ENCODE measurements at places on chromosomes 3 and 15.

DNA sequence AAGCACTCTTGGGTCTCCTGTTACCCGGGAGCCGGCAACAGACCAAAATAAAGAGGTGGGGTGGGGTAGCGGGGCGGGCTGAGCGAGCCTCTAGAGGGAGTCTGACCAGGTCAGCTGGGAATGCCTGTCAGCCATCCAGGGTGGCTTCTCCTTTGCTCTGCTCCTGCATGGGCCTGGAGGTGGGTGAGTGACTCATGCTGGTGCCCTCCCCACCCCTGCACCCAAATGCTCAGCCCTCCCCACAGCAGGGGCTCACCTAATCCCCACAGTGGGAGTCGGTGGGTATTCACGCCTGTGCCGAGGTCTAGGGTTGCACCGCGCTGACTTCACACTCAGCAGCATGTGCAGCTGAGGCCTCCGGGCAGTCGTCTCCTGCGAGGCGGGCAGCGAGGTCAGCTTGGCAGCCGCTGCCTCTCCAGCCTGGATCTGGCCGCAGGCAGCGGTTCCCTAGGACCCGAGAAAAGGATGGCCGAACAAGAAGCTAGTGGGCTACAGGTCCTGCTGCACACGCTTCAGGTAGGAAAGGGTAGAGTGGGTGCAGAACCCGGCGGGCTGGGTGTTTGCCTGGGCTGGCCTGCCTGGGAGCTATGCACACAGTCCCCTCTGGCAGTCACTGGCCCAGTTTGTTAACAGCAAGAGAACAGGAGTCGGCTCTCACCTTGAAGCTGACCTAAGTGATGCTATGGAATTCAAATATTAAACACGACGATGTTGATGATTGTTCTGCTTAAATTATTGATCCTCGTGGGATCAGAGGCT lies at the start of gene AGBL1:
AGBL1 (plus strand) TSS at position 364 of the 759 bp plus-strand sequence.
- DNase-seq, result no peak

GRCh38 chr3:143814443-143814889 lies 33.8 kb downstream of the SLC9A9 start:
- DNase-seq, result no peak

- no peak for DNase-seq
Observed at GRCh38 chr3:32302601-32303398, 64.3 kb downstream of the CMTM8 start.

DNA sequence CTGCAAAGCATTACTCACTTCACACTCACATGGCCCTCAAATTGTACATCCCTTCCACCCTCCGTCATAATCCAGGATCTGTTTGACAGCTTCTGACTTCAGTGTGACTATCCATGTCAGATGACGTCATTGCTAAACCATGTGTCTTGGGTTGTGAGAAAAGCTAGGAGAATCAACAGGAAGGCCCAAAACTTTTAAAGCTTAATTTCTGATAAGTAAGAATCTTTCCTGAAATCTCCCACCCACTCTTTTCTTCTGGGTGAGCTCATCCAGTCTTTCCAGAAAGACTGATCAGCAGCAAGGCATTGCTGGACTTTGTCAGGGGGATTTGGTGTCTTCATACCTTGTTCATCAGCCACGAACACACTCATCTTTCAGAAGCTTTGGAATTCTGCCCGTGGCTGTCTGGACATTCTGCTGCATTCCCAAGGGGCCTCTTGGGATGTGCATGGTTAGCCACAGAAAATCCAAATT lies 11.5 kb upstream of the LMCD1 start:
- DNase-seq, result no peak

GRCh38 chr3:40768046-40768445 lies 243.3 kb downstream of the ZNF621 start:
- no peak for DNase-seq

DNA sequence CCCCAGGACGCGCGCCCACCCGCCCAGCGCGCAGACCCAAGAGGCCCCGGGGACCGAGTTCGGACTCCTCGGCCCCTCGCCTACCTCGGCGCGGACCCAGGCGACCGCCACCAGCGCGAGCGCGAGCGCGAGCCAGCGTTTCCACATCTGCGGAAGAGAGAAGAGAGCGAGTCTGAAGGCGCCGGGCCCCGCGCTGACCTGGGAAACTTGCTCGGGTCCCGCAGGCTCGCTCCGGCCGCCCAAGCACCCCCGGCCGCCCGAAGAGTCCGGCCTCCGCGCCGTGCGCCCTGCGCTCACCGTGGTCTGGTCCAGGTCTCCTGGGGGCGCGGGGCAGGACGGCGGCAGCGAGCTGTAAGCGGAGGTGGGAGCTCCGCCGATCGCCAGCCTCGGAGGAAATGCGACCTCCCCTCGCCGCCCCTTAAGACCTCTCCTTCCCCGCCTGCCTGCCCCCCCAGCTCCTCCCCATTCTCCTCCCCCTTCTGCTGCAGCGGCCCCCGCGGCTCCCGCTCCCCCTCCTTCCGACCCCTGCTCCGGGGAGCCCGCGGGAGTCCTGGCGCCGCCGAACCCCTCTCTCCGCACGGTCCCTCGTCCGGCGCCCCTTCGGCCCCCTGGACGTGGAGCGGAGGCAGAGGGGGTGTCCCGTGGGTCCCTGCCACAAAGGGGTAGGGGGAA lies at the start of gene FSTL1:
FSTL1 (minus strand) TSS at position 393 of the 672 bp plus-strand sequence; CDS start at position 147, 246 bp downstream.
- peak; percentile 57 for DNase-seq

- DNase-seq, result no peak
Observed at GRCh38 chr15:31934821-31935220, 95.5 kb upstream of the CHRNA7 start.

- no peak for DNase-seq
Observed at GRCh38 chr3:135691240-135691639, 274.3 kb upstream of the PPP2R3A start.

- DNase-seq, result no peak
Observed at GRCh38 chr3:21792176-21792575, 41.2 kb upstream of the ZNF385D start.

GRCh38 chr3:52104684-52105640 lies 48.6 kb upstream of the DUSP7 start:
- DNase-seq, result no peak

DNA sequence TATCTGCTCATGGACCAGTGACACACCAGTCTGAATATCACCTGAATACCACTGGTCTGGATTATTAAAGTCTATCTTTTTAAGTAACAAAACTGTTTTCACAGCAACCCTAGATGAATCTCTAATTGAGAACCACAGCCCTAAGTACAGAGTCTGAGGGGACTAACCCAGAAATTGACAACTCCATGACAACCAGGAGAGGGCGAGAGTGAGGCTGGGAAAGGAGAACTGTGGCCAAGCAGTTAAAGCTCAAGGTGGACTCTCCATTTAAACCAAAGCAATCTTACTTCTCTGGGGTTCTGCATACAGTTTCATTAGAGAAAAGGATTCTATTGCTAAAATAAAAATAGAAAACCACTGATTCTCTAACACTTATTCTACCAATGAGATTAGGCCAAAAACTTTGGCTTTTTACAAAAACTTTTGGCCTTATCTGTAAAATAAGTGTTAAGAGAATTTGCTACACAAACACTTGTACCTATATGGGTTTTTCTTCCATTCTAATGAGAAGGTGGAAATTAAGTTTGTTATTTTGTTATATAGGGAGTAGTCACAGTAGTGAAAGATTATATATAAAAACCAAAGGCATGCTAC lies 11.4 kb downstream of the NEK10 start:
- no peak for DNase-seq

GRCh38 chr3:156150434-156151066 lies 30.2 kb downstream of the KCNAB1 start:
- DNase-seq, result no peak

DNA sequence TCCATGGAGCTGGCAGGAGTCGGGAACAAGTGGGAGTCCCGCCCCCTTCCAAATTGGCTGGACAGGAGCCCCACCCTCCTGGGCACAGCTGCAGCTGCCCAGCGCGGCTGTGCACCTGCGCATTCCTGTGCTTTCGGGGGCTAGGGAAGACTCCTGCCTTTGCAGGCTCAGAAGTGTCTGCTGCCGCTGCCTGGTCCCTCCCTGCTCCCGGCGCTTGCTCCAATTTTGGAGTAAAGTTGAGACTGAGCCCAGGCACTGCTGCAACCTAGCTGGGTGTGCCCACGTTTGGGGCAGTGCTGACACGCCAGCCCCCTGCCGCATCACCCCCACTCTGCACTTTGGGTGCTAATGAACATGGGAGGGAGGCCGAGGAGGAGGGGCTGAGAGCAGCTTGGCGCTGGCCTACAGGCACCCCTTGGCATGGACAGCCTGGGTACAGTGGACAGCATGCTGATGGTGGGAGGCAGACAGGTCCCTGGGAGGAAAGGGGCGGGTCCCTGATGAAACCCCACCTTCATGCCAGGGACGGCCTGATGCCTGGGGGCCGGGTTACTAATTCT lies 399.2 kb upstream of the CNTN4 start:
- DNase-seq, result no peak

DNA sequence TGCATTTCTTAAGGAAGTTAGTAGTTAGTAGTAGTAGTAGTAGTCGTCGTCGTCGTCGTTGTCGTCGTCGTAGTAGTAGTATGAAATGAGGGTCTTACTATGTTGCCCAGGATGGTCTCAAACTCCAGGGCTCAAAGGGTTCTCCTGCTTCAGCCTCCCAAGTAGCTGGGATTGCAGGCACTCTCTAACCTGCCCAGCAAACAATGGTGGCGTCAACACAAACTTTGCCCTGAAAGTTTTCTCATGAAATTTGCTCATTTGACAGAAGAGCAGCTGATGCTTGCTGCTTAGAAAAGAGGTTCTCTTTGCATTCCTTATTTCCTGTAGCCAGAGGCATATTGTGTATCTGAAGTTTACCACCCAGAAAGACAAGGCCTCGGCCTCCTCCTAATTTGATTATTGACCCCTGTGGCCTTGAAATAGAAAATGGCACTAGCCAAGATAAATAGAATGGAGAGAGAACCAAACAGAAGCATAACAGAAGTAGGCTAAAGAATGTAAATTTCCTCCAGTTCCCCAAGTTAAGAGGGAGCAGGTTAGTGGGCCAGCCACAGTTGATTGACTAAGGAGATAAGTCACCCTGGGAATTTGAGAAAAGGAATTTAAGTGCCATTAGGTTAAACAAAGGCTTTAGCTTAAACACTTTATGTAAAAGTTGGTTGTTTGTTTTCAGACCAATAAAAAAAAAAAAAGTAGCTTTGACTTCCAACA lies 166.2 kb upstream of the ROBO2 start:
- no peak for DNase-seq

DNA sequence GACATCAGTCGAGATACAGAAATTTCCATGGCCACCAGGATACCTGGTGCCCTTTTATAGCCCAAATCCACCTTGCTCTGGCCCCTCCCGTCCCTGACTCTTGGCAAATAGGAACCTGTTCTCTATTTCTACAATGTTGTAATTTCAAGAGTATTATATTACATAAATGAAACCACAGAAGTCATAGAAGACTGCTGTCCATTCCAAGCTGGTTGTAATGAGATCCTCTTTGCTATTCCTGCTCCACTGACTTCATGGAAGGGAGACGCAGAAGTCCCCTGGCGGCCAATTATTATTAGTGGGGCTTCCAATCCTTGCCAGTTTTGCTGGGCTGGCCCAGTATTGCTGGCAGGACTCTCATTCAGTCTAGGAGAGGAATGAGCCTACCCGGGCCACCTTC lies 26.6 kb downstream of the DCP1A start:
- no peak for DNase-seq

- no peak for DNase-seq
Observed at GRCh38 chr3:183033746-183034145, 53.4 kb upstream of the DCUN1D1 start.

DNA sequence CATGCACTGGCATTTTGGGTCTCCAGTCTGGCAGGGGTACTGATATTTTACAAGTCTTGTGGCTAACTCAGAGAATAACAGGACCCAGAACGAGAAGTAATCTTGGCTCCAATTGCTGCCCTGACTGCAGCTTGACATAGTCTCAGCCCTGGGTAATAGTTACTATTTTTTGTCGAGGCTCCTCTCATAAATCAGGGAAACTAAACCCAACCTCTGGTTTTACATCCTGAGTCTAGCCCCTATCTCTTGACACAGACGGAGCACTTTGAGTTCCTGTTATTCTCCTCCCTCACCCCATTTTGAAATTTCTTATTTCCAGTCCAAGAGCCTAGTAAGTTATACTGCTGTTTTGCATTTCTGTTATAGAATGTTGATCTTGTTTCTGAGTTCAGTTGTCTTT lies 276.1 kb upstream of the GOLIM4 start:
- no peak for DNase-seq

GRCh38 chr15:74977599-74977998 lies 17.8 kb upstream of the SCAMP5 start:
- no peak for DNase-seq

- DNase-seq, result no peak
Observed at GRCh38 chr3:123026565-123027291, 835 bp downstream of the SEMA5B start.

GRCh38 chr3:38049358-38050126 lies 10.5 kb downstream of the DLEC1 start:
- DNase-seq, result no peak

DNA sequence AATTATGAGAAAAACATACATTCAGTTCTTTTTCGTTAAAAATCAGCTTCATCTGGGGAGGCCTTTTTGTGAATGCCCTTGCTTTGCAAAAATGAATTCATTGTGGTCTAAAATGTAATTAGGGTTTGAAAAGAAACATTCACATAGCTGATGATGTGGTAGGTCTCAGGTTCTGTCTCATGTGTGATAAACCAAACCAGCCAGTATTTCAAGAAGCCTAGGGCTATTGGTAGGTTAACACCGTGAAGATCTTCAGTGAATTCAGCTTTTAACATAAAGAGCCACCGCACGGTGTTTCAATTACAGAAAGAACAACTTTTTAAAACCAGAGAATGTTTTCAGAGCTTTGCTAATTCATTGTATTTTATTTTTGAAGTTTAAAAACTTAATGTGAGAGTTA lies 41.9 kb downstream of the CTNNB1 start:
- DNase-seq, result no peak

GRCh38 chr3:14598143-14598569 lies 53.4 kb upstream of the CCDC174 start:
- DNase-seq, result no peak

All from breast epithelium (tissue), 4 donors.